Right kidney (tissue), 9 donors: ENCODE measurements at places on chromosomes 13 and 19.
A peak's percentile ranks its signal among the peaks of the same experiment; 100 is the strongest.

GRCh38 chr19:24178207-24178606 lies 91.2 kb downstream of the ZNF254 start:
- DNase-seq: no peak

DNA sequence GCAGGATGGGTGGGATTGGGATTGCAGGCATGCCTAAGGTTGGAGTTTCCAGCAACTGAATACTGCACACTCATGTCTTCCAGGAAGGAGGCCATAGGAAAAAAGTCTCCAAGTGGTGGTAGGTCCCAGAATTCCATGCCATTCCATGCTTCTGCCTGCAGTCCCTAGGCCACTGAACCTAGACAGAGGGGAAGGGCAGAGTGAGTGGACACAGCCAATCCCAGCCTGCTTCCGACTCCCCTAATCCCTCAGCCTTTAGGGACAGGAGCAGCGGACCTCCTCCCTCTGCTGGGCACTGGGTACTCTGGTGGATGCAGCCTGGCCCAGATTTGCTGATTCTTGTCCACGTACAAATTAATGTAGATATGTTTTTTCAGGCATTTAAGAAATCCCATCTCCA lies 17.0 kb downstream of the VSTM2B start:
- no peak for DNase-seq

DNA sequence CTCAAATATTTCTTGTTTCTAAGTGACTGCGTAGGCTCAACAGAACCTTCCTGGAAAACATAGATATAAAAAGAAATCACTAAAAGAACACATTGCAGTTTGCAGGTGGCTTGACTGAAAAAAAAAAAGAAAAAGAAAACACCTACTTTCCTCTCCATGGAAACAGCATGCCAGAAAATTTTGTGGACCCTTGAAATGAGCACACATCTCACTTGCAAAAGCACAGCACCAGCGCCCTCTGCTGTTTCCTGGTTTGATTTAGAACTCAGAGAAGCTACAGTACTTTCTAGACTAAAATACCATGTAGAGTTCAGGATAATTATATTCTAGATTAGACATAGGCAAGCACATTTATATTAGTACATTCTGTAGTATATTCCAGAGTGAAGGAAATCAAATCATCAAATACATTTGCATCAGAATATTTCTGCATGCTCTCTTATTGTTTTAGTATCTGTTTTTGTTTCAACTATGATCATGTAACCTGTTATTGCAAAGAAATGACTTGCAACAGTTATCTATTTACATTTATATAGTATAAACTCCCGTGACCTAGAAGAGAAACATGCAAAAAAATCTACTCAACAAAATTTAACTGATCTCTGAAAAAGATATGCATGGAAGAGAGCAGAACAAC lies 22.3 kb upstream of the XPO4 start:
- DNase-seq: peak; percentile 19

- no peak for DNase-seq
Measured at GRCh38 chr13:102569488-102569887, 27.3 kb upstream of the TPP2 start.

DNA sequence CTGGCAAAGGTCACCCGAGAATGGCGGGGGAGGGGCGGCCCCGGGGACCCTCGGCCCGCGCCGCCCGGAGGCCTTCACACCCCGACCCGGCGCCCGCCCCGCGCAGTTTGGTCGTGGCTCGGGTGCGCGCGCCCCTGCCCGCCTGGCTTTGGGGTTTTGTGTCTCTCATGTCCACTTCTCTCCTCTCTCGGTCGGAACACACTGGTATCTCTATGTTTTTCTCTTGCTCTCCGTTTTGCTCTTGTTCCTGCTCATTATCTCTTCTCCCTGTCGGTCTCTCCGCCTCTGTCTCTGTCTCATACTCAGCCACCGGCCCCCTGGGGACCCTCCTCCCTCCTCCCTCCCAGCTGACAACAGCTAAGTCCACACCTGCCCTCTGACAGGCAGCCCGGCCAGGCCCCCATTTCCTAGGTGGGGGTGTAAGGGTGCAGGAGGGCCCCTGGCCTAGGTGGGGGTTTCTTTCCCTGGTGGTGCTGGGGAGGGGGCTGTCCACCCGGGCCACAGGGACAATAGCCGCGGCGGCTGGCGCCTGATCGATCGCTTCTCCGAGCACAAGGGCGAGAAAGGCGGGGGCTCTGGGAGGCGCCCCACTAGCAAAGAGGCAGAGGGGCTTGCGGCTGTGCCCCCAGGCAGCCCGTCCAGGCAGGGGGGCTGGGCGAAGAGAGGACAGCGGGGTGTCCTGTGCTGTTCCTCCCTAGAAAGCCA lies 2.3 kb downstream of the ONECUT3 start:
- DNase-seq: no peak

DNA sequence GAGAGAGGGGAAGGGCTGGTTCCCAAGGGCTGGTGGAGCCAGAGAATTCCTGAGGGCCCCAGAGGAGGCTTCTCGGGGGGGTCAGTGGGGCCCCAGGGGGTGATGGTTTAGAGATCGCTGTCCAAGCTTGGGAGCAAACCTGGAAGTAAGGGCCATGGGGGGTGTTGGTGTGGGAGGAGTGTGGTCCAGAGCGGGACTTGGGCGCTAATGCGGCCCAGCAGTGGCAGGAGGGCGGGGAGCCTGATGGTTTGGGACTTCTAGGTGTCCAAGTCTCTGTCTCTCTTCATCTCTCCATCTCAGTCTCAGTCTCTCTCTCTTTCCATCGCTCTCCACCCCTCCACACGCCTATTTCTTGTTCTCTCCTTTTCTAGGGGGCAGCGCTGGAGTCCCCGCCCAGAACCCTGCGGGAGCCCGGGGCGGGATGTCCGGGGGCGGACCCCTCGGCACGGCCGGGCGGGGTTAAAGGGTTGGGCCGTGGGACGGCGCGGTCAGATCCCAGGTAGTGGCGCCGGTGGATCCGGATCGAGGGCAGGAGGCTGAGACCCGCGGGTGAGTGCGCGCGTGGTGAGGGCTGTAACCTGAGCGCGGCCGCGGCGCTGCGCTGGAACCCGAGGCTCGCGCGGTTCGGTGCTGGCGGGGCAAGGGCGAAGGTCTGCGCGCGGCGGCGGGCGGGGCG lies at the start of gene CYP4F22:
TSS of gene CYP4F22 (plus strand) at position 491 of the 676 bp plus-strand sequence. CDS start 16,812 bp downstream, outside the sequence.
- DNase-seq: peak; percentile 9

DNA sequence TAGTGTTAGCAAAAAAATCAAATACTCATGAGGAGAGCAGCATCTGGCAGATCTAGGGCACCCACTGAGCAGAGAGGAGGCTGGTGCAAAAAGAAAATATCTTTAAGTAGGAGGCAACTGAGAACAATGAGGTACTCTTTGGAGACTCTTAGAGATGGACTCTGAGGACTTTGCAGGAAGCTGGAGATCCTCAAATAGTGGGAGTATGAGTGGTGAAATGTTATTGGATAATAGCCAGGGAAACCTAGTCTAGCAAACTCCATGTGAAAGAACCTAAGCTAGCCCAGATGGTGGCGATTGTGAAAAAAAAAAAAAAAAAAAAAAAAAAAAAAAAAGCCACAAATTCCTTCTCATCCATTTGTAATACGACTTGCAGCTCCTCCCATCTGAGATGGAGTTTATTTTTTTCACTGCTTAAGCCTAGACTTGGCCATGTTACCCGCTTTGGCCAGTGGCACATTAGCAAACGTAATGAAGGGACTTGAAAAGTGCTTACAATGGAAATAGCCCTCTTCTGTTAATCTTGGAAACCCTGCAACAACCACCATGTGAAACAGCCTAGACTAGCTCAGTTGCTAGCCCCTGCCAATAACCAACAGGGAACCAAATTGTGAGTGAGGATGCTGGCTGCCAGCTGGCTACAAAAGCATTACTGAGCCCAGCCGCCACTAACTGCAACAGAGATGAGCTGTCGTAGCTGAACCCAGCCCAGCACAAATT lies 476.2 kb downstream of the KLF12 start:
- DNase-seq: no peak

DNA sequence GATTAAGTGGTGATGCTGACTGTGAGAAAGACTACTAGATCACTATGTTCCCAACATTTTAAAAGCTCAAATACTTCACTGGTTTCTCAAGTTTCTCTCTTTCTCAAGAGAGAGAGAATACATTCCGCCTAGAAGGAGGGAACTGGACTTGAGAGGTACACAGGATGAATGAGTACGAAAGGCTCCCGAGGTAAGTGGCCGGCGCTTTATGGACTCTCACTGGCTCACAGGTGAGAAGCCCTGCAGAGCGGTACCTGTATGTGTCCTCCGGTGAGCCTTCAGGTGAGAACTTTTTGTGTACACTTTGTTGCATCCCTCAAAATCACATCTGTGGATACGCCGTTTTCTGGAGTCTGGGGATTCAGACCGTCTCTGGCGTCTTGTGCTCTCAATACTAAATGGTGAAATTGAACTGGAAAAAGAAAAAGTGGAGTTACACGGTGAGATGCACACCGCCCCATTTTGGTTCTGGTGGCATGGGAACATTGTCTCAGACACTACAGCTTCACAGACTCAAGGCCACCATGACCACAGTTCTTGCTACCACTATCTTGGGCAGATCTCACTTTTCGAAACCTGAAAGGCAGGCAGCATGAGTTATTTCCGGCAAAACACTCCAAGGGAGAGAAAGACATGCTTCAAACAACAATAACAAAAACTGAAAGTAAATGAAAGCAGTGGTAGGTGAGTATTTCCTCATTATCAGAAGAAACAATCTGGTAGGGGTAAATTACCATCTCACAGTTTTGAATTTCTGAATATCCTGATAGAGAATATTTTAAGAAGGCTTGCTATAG lies 418.9 kb downstream of the KLF12 start:
- DNase-seq: no peak

DNA sequence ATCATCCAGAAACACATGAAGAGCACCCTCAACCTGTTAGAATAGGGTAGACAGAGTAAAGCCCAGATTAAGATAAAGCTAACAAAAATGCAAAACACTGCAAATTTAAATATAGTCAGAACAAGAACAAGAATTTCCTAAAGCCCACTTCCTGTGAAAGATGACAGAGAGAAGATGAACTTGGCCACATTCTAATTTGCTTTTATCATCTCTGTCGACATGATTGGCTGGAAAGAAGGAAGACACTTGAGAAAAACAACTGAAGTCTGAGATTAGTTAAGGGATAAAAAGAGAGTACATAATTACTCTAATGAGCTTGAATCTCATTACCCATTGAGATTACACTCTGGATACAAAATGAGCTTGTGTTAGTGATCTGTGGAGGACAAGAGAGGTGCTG lies 537.6 kb downstream of the KLF5 start:
- no peak for DNase-seq

GRCh38 chr13:112738606-112739005 lies 48.8 kb downstream of the ATP11A start:
- DNase-seq: no peak

DNA sequence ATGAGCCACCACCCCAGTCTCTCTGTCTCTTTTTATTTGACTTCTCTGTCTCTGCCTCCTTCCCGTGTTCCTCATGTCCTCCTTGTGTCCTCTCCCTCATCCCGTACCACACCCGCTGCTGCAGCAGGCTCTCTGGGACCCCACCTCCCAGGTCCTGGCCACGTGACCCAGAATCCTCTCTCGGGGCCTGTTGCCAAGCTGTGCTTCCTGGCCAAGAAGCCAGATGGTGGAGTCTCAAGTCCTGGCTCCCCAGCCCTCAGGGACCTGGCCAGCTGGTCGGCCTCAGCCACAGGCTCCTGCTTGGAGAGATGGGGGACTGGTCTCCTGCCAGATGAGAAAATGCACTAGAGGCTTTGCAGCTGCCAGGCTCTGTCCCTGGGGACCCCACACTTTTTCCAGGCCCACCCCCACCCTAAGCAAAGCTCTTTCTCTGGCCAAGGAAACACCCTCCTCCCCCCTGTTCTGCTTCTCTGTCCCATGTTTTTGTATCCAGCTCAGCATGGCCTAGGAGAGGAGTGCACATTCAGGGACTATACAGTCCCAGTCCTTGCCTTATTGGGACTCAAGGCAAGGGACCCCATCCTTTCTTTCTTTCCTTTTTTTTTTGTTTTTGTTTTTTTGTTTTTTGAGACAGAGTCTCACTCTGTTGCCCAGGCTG lies 34.3 kb upstream of the SHKBP1 start:
- peak; percentile 33 for DNase-seq

DNA sequence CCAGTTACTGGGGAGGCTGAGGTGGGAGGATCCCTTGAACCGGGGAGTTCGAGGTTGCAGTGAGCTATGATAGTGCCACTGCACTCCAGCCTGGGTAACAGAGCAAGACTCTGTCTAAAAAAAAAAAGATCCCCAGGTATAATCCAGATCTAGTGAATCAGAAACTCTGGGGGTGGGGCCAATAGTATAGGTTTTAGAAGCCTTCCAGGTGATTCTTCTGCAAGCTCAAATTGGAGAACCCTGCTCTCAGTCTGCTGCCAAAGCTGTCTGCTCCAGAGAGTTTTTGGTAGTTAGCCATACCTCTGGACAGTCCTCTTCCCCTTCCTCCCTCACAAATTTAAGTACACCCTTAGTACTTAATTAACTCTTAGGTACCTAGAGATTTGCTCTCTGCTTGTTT lies 28.0 kb downstream of the SERP2 start:
- DNase-seq: no peak

DNA sequence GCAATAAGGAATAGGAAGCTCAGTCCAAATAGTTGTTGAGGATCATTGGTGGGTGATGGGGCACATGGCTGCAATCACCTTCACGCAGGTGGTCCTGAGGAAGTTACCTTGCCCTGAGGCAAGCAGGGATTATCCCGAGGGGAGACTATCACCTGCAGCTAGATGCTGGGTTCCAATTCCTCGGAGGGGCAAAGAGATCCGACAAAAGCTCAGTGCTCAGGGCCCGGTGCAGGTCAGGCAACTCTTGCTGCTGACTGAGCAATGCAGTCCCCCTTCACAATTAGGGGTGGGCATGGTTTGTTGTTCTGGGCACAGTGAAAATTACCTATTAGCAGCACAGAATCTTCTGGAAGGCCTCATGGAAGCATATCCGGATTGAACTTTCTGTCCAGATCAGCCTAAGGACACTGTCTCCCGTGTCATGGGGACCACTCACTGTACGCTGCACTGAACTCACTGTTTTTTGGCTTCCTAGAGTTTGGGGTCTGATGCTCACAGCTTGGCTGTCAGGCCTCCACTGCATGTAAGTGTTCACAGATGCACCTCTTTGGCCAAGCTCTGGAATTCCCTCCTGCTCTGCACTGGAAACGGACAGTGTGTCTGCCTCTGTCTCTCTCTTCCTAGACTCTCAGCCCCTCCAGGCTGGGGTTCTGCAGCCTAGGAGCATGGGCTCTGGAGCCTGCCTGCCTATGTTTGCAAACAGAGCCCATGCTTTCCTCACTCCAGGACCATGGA lies 372.7 kb downstream of the ZNF536 start:
- no peak for DNase-seq

- no peak for DNase-seq
Measured at GRCh38 chr13:35600137-35600536, 123.6 kb upstream of the MAB21L1 start.

- DNase-seq: no peak
Measured at GRCh38 chr19:5148794-5149190, 179.9 kb downstream of the KDM4B start.

GRCh38 chr19:41223431-41224234 lies 4.6 kb downstream of the AXL start:
- DNase-seq: peak; percentile 16

- DNase-seq: no peak
Measured at GRCh38 chr13:84645196-84646012, 763.1 kb upstream of the SLITRK1 start.

- DNase-seq: no peak
Measured at GRCh38 chr13:35996360-35996759, 134.8 kb downstream of the DCLK1 start.
